8988T (cell line): ENCODE measurements at places on chromosomes 2 and 18.

DNA sequence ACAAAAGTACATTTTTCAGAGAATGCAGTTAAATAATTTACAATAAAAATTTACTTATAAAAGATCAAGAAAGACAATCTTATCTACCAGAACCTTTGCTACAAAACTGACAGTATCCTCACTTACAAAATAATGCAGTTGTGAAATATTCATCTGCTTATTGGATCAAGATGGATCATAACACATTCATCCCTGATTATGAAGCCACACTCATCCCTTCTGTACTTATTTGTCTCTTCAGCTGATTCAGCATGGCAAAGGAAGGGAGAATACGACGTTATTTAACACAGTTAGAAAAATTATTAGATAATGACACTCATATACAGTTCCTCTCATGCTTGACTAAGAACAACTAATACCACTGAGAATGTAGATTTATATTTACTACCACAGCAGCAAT lies 46.4 kb downstream of the TCF4 start:
- no peak for DNase-seq

DNA sequence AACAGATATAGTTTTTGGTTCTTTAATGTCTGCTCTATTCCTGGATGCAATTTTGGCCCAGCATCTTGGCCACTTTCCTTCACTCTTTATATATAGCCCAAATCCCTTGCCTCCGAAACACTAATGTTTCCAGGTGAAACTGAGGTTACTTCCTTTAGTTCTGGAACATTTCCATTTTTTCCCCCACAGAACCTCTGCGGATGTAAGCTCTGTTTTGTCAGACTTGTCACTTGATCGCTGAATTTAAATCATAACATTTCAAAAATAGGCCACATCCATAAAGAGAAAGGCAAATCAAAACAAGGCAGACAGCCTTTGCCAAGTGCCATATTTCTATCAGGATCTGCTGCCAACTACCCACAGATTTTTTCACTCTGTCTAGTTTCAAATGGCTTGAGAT lies 115.1 kb downstream of the ANKRD44 start:
- no peak for DNase-seq

DNA sequence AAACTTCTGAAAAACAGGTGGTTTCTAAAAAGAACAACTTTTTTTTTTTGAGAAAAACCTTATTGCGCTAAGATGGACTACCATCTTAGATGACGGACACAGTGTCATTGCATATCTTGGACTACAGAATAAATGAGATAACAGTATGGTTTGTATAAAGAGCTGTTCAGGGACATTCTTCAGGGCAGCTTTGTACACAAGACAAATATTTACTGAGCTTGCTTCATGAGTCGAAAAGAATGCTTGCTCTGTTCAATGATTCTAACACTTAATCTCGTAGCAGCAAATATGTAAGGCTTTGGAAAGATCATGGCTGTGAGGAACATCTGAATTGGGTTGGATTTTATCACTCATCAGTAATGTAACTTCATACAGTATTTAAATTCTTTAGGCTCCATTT lies 282.5 kb upstream of the CWC22 start:
- no peak for DNase-seq

GRCh38 chr18:52844323-52844722 lies 504.3 kb downstream of the DCC start:
- DNase-seq = no peak

- no peak for DNase-seq
Measured at GRCh38 chr2:200318940-200319435, 12.5 kb downstream of the SPATS2L start.

DNA sequence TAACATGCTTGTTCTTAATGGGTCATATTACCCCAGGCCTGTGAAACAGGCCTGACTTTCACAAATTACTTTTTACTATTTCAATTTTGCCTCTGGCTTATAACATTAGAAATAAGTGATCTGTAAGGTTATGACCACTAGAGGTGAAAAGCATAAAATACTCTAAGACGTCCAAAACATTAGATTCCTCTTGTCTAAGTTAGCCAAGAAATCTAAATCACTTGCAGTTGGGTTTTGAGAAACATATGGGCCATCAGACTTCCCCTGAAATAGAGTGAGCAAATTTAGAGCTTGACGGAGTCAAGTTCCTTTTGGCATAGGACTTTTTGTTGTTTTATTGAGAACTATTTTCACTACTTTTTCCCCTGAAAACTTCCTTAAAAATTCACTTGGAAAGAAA lies 32.7 kb upstream of the RIT2 start:
- DNase-seq = no peak
